ENCODE measurements at places on chromosomes 5 and 9.

GRCh38 chr5:392431-392988 is 50.5 kb upstream of the EXOC3 start:
- DNase-seq: peak; percentile 73

GRCh38 chr5:27308153-27308552 is 269.8 kb upstream of the CDH9 start:
- no peak for DNase-seq

DNA sequence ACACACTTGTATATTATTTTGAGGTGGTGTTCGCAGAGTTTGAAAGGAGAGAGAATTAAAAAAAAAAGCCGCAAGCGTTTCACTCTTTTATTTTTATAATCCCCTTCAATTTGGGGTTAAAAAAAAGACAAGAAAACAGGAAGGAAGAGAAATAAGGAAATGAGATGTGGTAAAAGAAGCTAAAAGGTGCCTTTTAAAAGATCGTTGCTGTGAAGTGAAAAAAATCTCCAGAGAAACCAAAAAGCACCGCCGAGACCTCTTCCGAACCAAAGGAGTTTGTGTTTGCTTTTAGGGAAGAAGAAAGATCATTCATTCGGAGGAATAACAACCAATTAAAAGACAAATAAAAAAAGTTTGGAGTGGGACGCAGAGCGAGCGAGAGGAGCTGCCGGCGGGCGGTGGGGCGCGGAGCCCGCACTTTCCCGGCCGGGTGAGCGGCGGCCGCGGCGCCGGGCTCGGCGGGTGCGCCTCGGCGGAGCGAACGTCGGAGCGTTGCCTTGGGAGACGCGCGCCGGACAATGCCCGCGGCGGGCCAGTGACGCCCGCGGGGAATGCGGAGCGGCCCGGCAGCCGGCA is 355 bp downstream of the TLE4 start:
- DNase-seq: no peak

- DNase-seq: no peak
Measured at GRCh38 chr9:136546697-136547501, 1.1 kb upstream of the NOTCH1 start.

DNA sequence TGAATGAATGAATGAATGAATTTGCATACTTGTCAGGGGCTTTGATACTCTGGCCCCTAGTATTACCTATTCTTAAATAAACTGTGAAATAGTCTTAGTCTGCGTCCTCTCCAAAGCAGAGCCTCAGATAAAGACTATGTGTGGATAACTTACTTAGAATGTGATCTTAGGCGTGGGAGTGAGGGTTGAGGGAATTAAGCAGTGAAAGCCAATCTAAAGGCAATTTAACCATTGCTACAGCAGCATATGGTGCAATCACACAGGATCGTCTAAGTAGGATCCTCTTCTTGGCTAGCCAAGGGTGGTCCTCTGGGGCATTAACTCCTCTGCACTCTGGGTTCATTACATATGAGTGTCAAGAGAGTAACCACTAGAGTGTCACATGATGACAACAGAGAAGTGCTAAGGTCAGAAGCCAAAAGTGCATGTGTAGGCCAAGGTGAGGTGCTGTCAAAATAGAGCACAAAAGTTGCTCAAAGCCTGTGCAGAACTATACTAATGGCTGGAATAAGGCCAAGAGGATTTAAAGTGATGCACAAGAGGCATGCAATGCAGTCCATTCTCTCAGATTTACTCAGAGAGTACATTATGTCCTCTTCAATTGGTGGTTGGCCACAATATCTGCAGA is 274.4 kb upstream of the SEMA6A start:
- DNase-seq: no peak

Measured in GDM1 (cell line).